ENCODE measurements at places on chromosomes 5 and 9. TPM values are rescaled to one million over a fixed set of nuclear protein-coding genes. Genes with fewer than 3 reads are reported as not detected.

Gene C9orf50
- total RNA-seq = not detected

Gene SPINK7
- not detected for total RNA-seq

Gene ADAMTS16
- not detected for total RNA-seq

Gene CDKN2B
- total RNA-seq = 9.1 TPM

Gene LRRTM2
- total RNA-seq = 0.65 TPM

Gene TAF11L10
- total RNA-seq = not detected

Gene PCDHGC4
- total RNA-seq = 2.3 TPM

Gene IL13
- total RNA-seq = not detected

Gene IL4
- total RNA-seq = not detected

Gene SLC26A2
- 28.4 TPM for total RNA-seq

Gene GARIN3
- total RNA-seq = not detected

Gene PCDHA11
- total RNA-seq = 0.10 TPM

Gene TSSK1B
- under 0.01 TPM for total RNA-seq

Gene RASGEF1C
- not detected for total RNA-seq

Gene PTPA
- total RNA-seq = 106 TPM

Gene RLN1
- not detected for total RNA-seq

Gene TPPP
- under 0.01 TPM for total RNA-seq

Gene GRIA1
- 0.33 TPM for total RNA-seq

Gene C8G
- total RNA-seq = 0.76 TPM

Gene ENTPD8
- total RNA-seq = 0.33 TPM

Gene CNTNAP3B
- 163 TPM for total RNA-seq

Gene ENTREP1
- total RNA-seq = 6.1 TPM

Gene CARTPT
- total RNA-seq = not detected

Gene FYB1
- total RNA-seq = not detected

Gene GABRA1
- not detected for total RNA-seq

Gene SHC3
- 0.29 TPM for total RNA-seq

Gene PCDHB13
- total RNA-seq = 1.3 TPM

Gene SCGB3A2
- not detected for total RNA-seq

Gene ZMYND19
- 14.7 TPM for total RNA-seq

Gene UBE2R2
- total RNA-seq = 35.9 TPM

Gene NR4A3
- total RNA-seq = under 0.01 TPM

Gene SLCO4C1
- not detected for total RNA-seq

Gene PRDM9
- not detected for total RNA-seq

Gene TMEM252
- not detected for total RNA-seq

Gene NPR3
- total RNA-seq = 1.3 TPM

Gene ECM2
- total RNA-seq = under 0.01 TPM

Gene BBLN
- 59.2 TPM for total RNA-seq

Gene LIFR
- total RNA-seq = 75.7 TPM

Gene RPS23
- 3,053 TPM for total RNA-seq

Gene DROSHA
- total RNA-seq = 31.8 TPM

Gene TMEM215
- total RNA-seq = under 0.01 TPM

Gene FAM120AOS
- 39.9 TPM for total RNA-seq

Gene MTX3
- 7.2 TPM for total RNA-seq

Gene WHRN
- total RNA-seq = 0.67 TPM

Gene ZNF454
- total RNA-seq = 1.1 TPM

Gene PCDHGB4
- total RNA-seq = 15.2 TPM

Gene CLK4
- 26.7 TPM for total RNA-seq

Gene ADRA1B
- total RNA-seq = 0.33 TPM

Gene C1QTNF2
- total RNA-seq = 0.10 TPM

Gene PPP6C
- 43.4 TPM for total RNA-seq

Gene ANKRD31
- 0.10 TPM for total RNA-seq

Gene LCN15
- total RNA-seq = not detected

Gene QRFP
- total RNA-seq = not detected

Gene LMX1B
- total RNA-seq = not detected

Gene LPAR1
- 0.33 TPM for total RNA-seq

Gene TGFBI
- total RNA-seq = 7.6 TPM

All from vein endothelial cell (primary cell).